ENCODE measurements at places on chromosomes 13 and 19.
A peak's percentile ranks its signal among the peaks of the same experiment; 100 is the strongest.

- DNase-seq, result no peak
- no peaks in the 10 kb centered on the region for H3K4me1 ChIP-seq
- H3K27ac ChIP-seq, result no peak overlapping the region
- H3K36me3 ChIP-seq, result no peaks in the 10 kb centered on the region
- no peak overlapping the region for H3K4me3 ChIP-seq
- H3K27me3 ChIP-seq, result peaks cover 36% of the 10 kb centered on the region
These were observed 1.7 kb downstream of the CYP2A13 start for GRCh38 chr19:41089959-41090358.

- H3K4me1 ChIP-seq, result no peaks in the 10 kb centered on the region
- no peak overlapping the region for H3K27ac ChIP-seq
- H3K27me3 ChIP-seq, result no peaks in the 10 kb centered on the region
- H3K4me3 ChIP-seq, result no peak overlapping the region
- H3K36me3 ChIP-seq, result no peaks in the 10 kb centered on the region
These were observed 589.9 kb downstream of the PCDH9 start for GRCh38 chr13:66640231-66640630.

DNA sequence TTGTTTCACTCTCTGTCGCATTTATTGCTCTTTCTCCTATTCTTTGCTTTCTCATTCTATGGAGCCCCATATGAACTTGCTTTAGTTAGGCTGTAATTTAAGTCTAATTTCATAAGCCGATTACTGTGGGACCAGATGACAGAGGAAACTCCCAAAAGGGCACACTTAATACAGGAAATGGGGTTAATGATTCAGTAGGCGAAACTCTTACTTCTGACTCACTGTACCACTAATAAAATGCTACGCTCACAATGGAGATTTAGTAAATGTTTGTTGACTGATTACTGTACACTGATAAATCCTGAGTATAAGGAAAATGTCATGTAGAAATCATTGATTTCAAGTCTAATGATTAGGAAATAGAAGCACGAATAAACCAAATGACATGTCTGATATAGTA, 276.4 kb downstream of the KLF5 start:
- peaks cover 3% of the 10 kb centered on the region for H3K27me3 ChIP-seq
- H3K4me1 ChIP-seq, result peaks cover 4% of the 10 kb centered on the region
- no peak overlapping the region for H3K27ac ChIP-seq

DNA sequence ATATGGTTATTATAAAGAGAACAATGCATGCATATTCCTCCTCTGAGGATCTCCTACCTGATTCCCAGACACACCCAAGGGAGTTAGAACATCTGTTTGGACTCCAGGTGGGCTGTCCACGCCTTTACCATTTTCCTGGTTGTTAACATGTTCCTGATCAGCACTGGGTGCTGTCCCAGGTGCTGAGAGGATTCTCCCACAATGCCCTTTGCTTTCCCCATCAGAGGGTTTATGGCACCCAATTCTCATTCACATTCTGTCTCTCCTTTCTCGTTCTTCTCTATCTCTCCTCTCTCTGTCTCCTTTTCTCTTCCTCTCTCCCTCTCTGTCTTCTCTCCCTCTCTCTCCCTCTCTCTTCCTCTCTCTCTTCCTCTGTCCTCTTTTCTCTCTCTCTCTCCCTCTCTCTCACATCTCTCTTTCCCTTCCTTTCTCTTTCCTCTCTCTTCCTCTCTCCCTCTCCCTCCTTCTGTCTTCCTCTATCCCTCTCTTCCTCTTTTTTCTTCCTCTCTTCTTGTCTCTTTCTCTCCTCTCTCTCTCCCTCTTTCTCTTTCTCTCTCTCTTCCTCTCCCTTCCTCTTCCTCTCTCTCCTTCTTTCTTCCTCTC, 3.3 kb upstream of the RDH13 start:
- no peak for DNase-seq
- no peak overlapping the region for H3K4me3 ChIP-seq
- H3K27me3 ChIP-seq, result peaks cover 51% of the 10 kb centered on the region
- no peaks in the 10 kb centered on the region for H3K36me3 ChIP-seq
- H3K4me1 ChIP-seq, result peaks cover 15% of the 10 kb centered on the region

DNA sequence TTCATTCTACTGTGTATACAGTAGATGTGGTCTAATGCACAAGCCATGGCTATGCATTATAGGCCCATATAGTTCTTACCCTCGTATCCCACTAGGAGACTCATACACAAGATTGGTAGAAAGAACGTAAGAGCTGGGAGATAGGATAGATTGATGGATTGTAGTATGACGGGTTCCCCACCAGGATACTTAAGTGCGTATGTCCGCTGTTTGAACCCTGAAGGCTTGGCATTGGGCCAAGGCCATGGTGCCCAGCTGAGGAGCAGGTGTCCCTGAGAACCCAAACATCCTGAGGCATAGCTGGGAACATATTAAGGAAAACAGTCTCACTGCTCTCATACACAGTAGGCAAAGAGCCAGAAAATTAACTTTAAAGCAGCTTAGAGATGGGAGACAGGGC, 617.5 kb upstream of the KLF12 start:
- H3K4me1 ChIP-seq, result no peaks in the 10 kb centered on the region
- H3K27ac ChIP-seq, result no peak overlapping the region
- no peak for DNase-seq
- no peaks in the 10 kb centered on the region for H3K27me3 ChIP-seq
- no peak overlapping the region for H3K4me3 ChIP-seq
- no peaks in the 10 kb centered on the region for H3K36me3 ChIP-seq

- DNase-seq, result no peak
- no peaks in the 10 kb centered on the region for H3K4me1 ChIP-seq
- H3K4me3 ChIP-seq, result no peak overlapping the region
- peaks cover 39% of the 10 kb centered on the region for H3K27me3 ChIP-seq
These were observed 350.1 kb downstream of the LIG4 start for GRCh38 chr13:107865318-107865575.

- H3K4me1 ChIP-seq, result no peaks in the 10 kb centered on the region
- H3K4me3 ChIP-seq, result no peak overlapping the region
- H3K27ac ChIP-seq, result no peak overlapping the region
- DNase-seq, result no peak
- no peaks in the 10 kb centered on the region for H3K27me3 ChIP-seq
- H3K36me3 ChIP-seq, result no peaks in the 10 kb centered on the region
These were observed 9.6 kb downstream of the MEX3D start for GRCh38 chr19:1558552-1558951.

GRCh38 chr13:47875201-47875600, 125.9 kb downstream of the SUCLA2 start:
- DNase-seq, result no peak
- no peaks in the 10 kb centered on the region for H3K27me3 ChIP-seq

DNA sequence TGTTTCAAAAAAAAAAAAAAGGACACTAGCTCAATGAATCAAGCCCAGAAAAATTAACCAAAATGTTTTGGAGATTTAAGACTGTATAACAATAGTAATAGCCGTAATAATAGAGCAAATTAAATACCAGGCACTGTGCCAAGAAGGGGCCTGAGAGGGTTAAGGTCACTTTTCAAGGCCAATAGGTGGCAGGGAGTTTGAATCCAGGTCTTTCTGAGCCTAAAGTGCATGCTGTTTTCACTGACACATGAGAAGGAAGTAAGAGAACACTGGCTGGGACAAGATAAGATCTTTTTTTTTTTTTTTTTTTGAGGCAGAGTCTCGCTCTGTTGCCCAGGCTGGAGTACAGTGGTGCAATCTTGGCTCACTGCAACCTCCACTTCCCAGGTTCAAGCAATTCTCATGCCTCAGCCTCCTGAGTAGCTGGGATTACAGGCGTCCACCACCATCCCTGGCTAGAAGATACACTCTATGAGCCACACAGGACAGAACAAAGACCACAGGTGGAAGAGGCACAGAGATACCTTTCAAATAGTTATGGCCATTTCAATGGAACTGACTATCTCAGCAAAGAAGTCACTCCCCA, 7.7 kb downstream of the FFAR2 start:
- H3K27ac ChIP-seq, result peak overlapping the region; percentile 8
- H3K27me3 ChIP-seq, result peaks cover 8% of the 10 kb centered on the region
- no peak overlapping the region for H3K4me3 ChIP-seq

- no peaks in the 10 kb centered on the region for H3K4me1 ChIP-seq
- no peak overlapping the region for H3K27ac ChIP-seq
- no peak overlapping the region for H3K4me3 ChIP-seq
- no peak for DNase-seq
These were observed 17.1 kb downstream of the GPATCH1 start for GRCh38 chr19:33098055-33098534.

- H3K36me3 ChIP-seq, result no peaks in the 10 kb centered on the region
- H3K27me3 ChIP-seq, result no peaks in the 10 kb centered on the region
- no peak overlapping the region for H3K4me3 ChIP-seq
- DNase-seq, result no peak
These were observed 45.3 kb downstream of the CDK8 start for GRCh38 chr13:26299168-26299750.

Data from T-helper 2 cell treated with Interferon-gamma antibody and Interleukin-4, amounts not matched to agents 5 μg/mL and 100 μg/mL, for 36 hours (primary cell).